ENCODE measurements at places on chromosomes 16 and 17.
A peak's percentile ranks its signal among the peaks of the same experiment; 100 is the strongest.

- no peak for DNase-seq
These were observed 3.1 kb upstream of the SERPINF1 start for GRCh38 chr17:1758807-1759206.

DNA sequence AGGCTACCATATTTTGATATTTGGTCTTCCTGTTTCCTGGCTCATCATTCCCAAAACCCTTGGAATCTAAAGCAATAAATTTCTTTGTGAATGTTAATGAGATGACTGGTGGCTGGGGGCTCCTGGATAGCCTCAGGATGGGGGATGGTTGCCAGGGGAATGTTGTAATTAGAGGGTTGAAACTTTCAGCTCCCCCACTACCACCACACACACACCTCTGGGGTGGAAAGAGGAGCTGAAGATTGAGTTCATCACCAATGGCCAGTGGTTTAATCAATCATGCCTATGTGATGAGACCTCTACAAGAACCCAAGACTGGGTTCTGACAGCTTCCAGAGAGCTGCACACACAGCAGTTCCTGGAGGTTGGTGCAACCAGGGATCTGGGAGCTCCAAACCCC, 59.1 kb downstream of the HS3ST3A1 start:
- peak; percentile 21 for DNase-seq

DNA sequence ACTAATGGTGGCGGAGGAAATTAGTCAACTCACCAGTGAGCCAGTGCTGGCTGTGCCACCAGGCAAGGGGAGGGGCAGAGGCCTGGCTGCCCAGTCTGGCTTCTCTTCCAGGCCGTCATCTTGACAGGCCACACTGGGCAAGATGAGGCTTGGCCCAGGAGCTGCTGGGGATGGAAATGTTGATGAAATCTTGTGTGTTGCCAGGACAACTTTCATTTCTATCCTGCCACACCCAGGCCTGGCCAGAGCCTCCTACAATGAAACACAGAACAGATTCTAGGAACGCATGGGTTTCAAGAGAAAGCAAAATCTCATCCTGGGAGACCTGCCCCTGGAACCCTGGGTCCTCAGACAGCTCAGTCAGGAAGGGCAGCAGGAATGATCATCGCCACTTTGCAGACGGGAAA, 9.3 kb downstream of the HEXIM2 start:
- DNase-seq: no peak

- peak; percentile 21 for DNase-seq
These were observed 89.6 kb downstream of the CDC27 start for GRCh38 chr17:47099451-47099986.

- DNase-seq: peak; percentile 17
These were observed 20.1 kb downstream of the SNX29 start for GRCh38 chr16:11996433-11997330.

- DNase-seq: no peak
These were observed 36.4 kb downstream of the EFCAB5 start for GRCh38 chr17:29977836-29978235.

DNA sequence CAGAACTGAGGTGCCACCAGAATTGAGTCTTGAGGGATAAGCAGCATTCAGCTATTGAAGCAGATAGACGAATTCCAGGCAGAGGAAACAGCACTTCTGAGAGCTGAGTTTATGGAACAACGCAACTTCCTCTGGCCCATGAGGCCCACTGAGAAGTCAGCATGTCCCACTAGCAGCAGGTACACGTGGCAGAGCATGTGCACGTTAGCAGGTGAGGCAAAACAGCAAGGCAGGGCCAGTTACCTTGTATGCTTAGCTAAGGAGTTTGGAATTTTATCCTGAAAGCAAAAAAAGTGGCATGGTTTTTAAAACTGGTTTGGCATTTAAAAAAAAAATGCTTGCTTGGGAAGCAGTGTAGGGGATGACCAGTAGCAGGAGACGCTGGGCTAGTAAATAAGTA, 305.6 kb downstream of the CPPED1 start:
- no peak for DNase-seq

DNA sequence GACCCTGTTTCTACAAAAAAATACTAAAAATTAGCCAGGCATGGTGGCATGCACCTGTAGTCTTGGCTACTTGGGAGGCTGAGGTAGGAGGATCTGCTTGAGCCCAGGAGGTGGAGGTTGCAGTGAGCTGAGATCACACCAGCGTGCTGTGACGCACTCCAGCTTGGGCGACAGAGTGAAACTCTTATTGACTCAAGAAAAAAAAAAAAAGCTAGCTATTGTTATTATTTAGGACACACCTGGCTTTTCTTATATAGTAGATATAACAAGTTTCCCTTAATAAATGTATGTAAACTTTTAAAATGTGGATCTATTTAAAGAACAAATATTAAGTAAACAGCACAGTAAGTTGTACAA, 1.8 kb downstream of the RABEP2 start:
- DNase-seq: no peak

- DNase-seq: no peak
These were observed 135.7 kb upstream of the XYLT1 start for GRCh38 chr16:17606460-17606859.

- DNase-seq: no peak
These were observed 65.3 kb downstream of the SPECC1 start for GRCh38 chr17:20074489-20074888.

DNA sequence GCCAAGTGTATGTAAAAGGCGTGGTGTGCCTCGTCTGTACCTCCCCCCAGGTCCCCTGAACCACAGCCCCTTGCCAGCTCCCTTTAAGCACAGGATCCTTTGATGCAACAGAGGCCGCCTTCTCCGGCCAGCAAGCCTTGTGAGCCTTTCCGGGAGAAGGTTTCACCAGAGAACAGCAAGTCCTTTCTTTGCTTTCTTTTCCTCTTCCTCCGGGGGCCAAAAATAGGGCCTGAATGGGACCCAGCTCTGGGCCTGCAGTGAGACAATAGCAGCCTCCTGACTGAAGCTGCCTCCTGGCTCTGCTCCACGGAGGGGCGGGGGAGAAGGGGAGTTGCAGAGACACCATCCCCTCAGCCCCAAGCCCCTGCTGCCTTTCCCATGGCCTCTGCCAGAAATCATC, 9.0 kb downstream of the ADGRG1 start:
- no peak for DNase-seq

DNA sequence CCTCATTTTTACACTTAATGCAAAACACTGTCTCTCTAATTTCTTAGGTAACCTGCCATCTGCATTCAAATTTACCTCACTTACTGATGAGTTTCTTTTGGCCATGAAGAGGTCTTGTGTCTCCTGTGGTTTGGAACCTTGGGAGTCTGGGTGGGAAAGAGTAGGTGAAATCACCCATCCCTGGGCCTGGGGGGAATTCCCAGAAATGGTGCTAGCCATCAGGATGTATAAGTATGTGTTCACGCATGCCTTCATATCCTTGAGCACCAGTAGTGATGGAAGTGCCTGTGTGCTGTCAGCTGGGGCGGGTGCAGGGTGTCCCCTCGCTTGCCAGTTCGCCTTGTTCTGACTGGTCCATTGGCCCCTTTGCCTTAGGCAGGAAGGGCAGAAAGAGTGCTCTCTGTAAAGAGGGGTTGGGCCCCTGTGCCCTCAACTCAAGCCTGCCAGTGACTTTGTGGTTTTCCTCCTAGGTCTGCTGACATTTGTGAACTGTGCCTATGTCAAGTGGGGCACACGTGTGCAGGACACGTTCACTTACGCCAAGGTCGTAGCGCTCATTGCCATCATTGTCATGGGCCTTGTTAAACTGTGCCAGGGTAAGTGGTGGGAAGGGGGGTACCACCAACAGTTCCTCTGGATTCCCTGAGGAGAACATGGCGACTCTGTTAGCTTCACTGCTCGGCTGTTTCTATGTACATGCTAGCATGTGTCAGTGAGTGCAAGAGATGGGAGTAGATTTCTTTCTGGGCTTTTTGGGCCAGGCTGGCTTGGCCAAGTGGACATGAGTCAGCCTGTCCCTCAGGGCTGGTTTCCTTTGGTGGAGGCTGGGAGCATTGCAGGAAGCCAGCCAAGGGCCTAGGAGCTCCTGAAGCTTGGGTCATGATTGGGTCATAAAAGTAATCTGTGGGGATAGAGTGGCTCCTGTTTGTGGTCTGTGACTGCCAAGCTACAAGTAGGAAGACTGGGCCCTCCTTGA, 23.2 kb downstream of the SLC7A6OS start:
- no peak for DNase-seq

DNA sequence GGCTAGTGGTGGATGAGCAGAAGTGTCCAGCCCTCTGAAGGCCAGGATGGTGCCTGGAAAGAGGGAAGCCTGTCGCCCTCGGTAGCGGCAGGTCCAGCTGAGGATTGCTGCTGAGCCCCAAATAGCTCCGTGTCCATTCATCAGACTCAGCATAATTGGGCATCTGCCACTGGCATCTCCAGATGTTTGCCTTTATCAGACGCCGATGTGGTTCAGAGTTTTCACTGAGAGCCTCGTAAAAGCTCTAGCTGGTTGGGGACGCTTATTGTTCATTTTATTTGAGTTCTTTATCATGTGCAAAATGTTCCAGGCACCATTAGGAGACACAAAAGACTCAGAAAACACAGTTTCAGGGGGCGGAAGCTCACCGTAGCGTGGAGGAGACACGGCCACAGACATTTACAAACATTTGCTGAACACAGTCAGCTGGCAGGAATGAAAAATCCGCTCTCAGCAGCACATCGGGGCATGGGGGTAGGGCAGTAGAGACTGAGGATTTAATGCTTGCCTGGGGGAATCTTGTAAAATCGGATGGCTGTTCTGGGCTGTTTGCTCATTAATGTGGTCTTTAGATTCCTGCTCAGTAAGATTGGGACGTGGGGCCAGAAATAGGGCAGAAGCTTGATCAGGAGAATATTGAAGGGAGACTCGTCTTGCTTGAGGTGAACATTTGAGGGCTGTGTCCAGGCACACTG, 41.7 kb downstream of the SMPD3 start:
- no peak for DNase-seq

GRCh38 chr17:82234211-82235055, 5.6 kb downstream of the SLC16A3 start:
- DNase-seq: no peak

- DNase-seq: no peak
These were observed 33.7 kb downstream of the GDE1 start for GRCh38 chr16:19488213-19488640.

- DNase-seq: no peak
These were observed 5.1 kb upstream of the SLC16A5 start for GRCh38 chr17:75082683-75083082.

DNA sequence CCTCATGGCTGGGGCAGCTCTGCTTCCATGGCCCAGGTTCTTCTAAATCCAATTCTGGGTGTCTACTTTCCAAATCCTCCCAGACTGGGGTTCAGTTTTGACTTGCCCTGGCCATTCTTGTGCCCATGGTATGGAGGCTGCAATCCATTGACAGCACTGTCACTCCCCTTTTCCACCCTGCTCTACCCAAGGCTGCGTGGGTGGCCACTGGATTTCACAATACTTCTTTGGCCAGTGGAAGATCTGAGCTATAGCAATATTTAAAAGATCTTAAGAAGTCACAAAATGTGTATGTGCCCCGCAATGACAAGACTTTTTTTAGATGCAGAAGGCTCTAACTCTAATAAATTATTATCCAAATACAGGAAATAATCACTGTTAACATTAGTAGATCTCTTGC, 329.4 kb upstream of the CCL2 start:
- DNase-seq: no peak

DNA sequence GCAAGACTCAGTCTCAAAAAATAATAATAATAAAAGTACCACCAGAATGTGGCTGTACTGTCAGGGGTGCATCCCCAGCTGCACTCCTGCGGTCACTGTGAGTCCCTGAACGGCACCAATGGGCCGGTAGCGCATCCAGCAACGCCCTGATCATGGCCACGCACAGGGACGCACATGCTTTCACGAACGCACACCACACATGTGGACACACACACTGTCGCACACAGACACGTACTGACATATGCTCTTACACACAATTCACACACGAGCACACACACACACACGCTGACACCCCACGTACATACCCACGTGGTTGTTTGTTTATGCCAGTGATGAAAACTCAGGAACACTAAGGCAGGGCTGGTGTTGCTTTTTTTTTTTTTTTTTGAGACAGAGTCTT, 21.8 kb downstream of the DOC2B start:
- no peak for DNase-seq

GRCh38 chr17:13437966-13438779, 163.6 kb downstream of the HS3ST3A1 start:
- peak; percentile 11 for DNase-seq

- peak; percentile 48 for DNase-seq
These were observed 33.4 kb downstream of the CDK5R1 start for GRCh38 chr17:32520104-32520701.

- peak; percentile 32 for DNase-seq
These were observed 393.5 kb downstream of the UTP18 start for GRCh38 chr17:51653878-51654277.

DNA sequence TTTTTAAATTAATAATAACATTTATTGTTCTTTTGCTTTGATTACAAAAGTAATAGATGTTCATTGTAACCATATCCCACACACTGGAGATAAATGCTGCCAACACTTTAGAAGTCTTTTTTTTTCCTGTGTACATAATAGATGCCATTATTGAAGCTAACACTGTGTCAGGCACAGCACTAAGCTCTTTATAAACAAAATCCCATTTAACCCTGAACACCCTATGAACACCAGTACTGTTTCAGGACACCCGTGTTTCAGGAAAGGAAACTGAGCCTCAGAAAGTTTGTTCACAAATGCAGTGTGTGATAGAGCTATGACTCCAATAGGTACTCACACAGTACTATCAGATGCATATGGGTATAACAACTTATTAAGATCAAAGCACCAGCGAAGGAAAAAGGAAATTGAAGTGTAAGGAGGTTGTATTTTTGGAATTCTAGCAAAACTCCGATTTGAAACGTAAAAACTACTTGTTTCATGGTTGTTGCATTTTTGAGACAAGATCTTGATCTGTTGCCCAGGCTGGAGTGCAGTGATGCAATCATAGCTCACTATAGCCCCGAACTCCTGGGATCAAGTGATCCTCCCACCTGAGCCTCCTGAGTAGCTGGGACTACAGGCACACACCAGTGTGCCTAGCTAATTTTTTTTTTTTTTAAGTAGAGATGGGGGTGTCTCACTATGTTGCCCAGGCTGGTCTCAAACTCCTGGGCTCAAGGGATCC, 2.0 kb upstream of the KIFC3 start:
- no peak for DNase-seq

- peak; percentile 52 for DNase-seq
These were observed 25.4 kb downstream of the CCR7 start for GRCh38 chr17:40539711-40540411.

DNA sequence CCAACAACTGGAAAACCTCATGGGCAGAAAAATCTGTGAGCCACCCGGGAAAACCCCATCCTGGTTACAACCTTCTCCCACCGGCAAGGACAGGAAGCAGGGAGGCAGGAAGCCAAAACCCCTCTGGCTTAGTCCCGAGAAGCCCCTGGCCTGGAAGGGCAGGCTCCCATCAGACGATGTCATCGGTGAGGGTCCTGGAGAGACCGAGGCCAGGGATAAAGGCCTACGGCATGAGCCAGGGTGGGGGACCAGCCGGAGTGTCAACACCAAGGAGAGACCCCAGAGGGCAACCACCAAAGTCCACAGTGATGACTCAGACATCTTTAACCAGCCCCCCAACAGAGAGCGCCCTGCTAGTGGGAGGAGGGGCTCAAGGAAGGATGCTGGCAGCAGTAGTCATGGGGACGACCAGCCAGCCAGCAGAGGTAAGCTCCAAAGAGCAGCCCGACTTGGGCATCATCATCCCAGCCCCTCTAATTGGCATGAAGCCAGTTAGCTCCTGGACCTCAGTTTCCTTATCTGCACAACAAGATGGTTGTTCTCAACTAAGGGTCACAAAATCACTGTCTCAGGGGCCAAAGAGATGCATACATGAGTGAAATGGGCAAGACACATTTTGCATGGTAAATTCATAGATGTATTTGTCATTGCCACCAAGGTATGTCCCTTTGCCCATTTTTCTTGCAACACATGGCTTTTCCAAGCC, 190.7 kb downstream of the KATNIP start:
- no peak for DNase-seq

Measured in ELF-1 (cell line).